ENCODE measurements at places on chromosomes 6 and 20.

DNA sequence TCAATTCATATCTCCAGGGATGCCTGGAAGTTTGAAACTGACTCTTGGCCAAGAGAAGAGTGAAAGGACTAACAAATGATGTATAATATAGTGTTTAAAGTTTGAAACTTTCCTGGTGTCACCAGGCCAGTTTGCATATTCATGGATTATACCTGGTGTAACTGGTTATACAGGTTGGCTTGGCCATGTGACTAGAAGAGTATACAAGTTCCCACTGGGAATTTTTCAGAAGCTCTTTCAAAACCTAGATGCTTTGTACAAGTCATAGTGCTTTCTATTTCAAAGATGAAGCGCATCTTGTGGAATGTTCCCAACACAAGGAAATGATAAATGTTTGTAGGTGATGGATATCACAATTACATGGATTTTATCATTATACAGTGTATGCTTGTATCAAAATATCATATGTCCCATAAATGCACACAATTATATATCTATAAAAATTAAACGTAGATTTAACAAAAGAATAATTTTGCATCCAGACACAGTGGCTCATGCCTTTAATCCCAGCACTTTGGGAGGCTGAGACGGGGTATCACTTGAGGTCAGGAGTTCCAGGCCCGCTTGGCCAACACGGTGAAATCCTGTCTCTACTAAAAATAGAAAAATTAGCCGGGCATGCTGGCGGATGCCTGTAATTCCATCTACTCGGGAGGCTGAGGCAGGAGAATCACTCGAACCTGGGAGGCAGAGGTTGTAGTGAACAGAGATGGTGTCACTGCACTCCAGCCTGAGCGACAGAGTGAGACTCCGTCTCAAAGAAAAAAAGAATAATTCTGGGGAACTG, 1420.2 kb downstream of the GRIK2 start:
- no peaks in the 10 kb centered on the region for H3K4me1 ChIP-seq
- H3K36me3 ChIP-seq: no peaks in the 10 kb centered on the region
- no peaks in the 10 kb centered on the region for H3K27me3 ChIP-seq
- no peak overlapping the region for H3K4me3 ChIP-seq
- no peak for DNase-seq

- no peak overlapping the region for H3K4me3 ChIP-seq
- H3K27ac ChIP-seq: no peak overlapping the region
- peaks cover 98% of the 10 kb centered on the region for H3K27me3 ChIP-seq
- DNase-seq: no peak
Observed at GRCh38 chr6:28537509-28538140, 11.9 kb downstream of the GPX5 start.

DNA sequence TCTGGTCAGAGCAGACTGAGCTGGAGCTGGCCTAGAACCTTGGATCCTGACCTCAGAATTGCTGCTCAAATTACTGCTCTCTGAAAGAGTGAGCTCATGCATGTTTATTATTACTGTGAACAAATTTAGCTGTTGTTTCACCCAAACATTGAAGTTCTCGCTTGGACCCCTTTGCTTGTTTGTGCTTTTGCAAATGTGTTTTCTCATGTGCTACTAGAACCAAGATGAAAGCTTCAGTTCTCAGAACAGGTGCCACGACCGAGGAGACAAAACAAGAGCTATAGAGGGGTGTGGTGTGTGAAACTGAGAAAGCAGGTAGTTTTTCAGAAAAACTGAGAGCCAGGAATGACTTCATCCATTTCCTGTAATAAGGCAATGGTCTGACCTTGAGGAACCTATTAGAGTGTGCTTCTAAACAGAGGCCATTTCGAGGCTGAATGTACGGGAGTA, 50.0 kb upstream of the ESR1 start:
- H3K4me1 ChIP-seq: no peaks in the 10 kb centered on the region
- peak overlapping the region; percentile 9 for H3K27ac ChIP-seq
- DNase-seq: no peak
- no peak overlapping the region for H3K4me3 ChIP-seq
- no peaks in the 10 kb centered on the region for H3K27me3 ChIP-seq

GRCh38 chr20:44431502-44432234, 44.0 kb upstream of the TTPAL start:
- DNase-seq: no peak
- H3K4me1 ChIP-seq: no peaks in the 10 kb centered on the region
- no peak overlapping the region for H3K4me3 ChIP-seq
- H3K27me3 ChIP-seq: peaks cover 55% of the 10 kb centered on the region
- no peaks in the 10 kb centered on the region for H3K36me3 ChIP-seq

DNA sequence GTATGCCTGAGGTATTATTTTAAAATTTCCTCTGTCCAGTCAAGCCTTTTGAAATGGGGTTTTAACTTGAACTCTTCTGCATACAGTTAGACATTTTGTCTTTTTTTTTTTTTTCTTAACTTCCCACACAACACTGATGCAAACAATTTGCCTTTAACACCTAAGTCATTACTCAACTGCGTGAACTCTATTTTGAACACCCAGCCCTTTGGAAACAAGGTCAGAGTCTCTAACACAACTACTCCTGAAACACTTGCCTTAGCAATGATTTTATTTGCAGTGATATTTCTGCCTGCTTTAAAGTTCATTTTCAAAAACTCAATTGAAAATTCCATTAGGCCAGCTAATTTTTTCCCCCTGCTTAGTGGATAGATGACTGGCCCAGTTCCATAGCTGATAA, 24.2 kb downstream of the GLYATL3 start:
- H3K4me1 ChIP-seq: no peaks in the 10 kb centered on the region
- H3K4me3 ChIP-seq: no peak overlapping the region
- H3K36me3 ChIP-seq: no peaks in the 10 kb centered on the region

GRCh38 chr6:85674604-85675003, 31.9 kb upstream of the SYNCRIP start:
- H3K27ac ChIP-seq: no peak overlapping the region
- peaks cover 74% of the 10 kb centered on the region for H3K4me1 ChIP-seq
- H3K27me3 ChIP-seq: no peaks in the 10 kb centered on the region
- DNase-seq: no peak

DNA sequence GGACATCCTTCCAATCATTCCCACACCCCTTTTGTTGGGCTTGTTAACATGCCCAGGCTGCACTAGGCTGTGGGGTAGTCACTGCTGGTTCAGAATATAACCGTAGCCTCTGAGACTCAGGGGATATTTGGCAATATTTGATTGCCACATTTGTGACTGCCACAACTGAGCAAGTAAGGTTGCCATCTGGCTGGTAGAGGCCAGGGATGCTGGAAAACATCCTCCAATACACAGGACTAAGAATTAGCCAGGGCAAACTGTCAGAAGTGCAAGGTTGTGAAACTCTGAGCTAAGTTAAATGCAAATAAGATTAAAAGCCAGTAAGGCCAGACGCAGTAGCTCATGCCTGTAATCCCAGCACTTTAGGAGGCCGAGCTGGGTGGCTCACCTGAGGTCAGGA, 112.0 kb downstream of the ZMYND8 start:
- H3K4me1 ChIP-seq: peaks cover 22% of the 10 kb centered on the region
- no peak overlapping the region for H3K4me3 ChIP-seq

DNA sequence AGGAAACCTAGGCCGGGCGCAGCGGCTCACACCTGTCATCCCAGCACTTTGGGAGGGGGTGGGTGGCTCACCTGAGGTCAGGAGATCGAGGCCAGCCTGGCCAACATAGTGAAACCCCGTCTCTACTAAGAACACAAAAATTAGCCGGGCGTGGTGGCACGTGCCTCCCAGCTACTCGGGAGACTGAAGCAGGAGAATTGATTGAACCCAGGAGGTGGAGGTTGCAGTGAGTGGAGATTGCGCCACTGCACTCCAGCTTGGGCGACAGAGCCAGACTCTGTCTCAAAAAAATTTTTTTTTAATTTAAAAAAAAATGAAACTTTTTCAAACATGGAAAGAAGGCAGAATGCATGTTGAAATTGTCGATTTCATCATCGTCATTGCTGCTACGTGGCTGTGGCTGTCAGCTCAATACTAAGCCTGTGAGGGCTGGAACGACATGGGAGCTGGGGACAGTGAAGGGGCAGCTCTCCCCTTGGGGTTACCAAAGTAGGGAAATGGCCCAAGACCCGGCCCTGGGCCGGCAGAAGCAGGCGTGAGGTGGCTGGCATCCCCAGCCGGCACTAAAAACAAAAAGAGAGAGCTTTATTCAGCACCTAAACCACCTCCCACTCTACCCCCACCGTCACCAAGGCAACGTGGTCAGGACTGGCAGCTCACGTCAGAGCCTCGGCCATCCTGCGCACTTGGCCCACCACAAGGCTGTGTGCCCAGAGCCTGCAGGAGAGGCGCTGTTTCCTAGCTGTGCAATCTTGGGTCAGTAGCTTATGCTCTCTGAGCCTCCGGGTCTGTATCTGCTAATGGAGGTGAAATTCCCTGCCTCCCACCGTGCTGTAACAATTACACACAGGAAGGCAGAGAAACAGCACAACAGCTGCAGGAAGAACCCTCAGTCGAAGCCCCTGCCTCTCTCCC, 30.8 kb downstream of the AGPAT4 start:
- H3K4me1 ChIP-seq: no peaks in the 10 kb centered on the region
- DNase-seq: no peak
- H3K27ac ChIP-seq: no peak overlapping the region
- H3K4me3 ChIP-seq: no peak overlapping the region
- H3K27me3 ChIP-seq: no peaks in the 10 kb centered on the region
- no peaks in the 10 kb centered on the region for H3K36me3 ChIP-seq

- DNase-seq: no peak
- H3K4me3 ChIP-seq: no peak overlapping the region
- peak overlapping the region; percentile 90 for H3K27ac ChIP-seq
- H3K4me1 ChIP-seq: peaks cover 76% of the 10 kb centered on the region
- H3K27me3 ChIP-seq: no peaks in the 10 kb centered on the region
Observed at GRCh38 chr20:38129893-38130609, 35.0 kb downstream of the TGM2 start.

DNA sequence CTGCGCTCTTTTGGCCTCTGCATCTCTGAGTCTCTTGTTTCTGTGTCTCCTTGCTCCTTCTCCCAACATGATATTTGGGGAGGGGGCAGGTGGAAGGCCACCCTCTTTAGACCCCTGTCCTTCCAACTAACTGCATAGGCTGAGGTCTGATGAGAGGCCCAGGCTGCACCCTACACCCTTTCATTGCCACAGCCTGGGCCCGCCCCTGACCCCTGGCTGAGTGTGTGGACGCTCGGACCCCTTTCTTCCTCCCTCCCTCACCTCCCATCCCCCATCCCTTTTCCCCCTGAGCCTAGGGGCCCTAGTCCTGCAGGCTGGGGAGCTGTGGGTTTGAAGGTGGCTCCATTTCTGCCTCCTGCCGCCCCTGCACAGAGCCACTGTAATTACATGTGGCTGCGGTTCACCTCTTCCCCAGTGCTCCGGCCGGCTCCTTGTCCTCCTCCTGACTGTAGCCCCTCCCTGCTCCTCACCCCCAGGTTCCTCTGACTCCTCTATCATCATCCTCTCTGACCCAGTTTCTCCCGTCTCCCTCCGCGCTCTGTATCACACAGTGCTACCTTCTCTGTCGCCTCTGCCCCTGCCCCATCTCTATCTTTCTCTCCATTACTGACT, 6.8 kb downstream of the MDFI start:
- H3K4me3 ChIP-seq: no peak overlapping the region
- no peak for DNase-seq
- no peaks in the 10 kb centered on the region for H3K4me1 ChIP-seq
- no peak overlapping the region for H3K27ac ChIP-seq
- H3K27me3 ChIP-seq: peaks cover 38% of the 10 kb centered on the region

DNA sequence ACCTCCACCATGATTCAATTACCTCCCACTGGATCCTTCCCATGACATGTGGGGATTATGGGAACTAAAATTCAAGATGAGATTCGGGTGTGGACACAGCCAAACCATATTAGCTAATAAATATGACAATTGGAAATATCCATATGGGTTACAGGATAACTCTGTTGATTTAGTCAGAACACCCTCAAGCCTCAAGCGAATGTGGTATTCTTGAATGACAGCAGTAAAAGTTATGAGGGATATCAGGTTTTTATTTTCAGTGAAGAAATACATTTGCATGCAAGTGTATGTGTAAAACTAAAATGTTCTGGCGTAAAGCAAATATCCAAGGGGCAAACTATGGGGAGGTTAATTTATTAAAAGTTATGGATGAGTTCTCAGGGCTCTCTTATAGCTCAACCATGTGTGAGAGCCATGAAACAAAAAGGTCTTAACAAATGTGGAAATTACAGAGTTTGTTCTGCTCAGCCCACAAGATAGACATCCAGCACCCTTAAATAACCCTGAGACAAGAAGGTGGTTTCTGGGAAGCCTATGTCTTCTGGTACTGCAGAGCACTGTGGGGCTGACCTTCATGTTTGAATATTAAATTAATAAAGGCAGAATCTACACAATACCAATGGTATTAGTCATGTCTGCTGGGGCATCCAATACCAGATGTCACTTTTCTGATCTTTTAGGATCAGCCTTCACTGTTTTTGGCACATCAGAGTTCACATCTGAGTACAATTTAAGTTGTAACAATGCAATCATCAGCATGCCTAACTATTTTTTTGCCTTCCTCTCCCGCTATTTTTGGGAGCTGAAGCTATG, 370.5 kb upstream of the RSPO3 start:
- no peak overlapping the region for H3K4me3 ChIP-seq
- no peak for DNase-seq
- no peaks in the 10 kb centered on the region for H3K4me1 ChIP-seq
- no peaks in the 10 kb centered on the region for H3K27me3 ChIP-seq
- no peaks in the 10 kb centered on the region for H3K36me3 ChIP-seq
- no peak overlapping the region for H3K27ac ChIP-seq

GRCh38 chr6:64411226-64411625, 775.6 kb downstream of the PHF3 start:
- H3K4me3 ChIP-seq: no peak overlapping the region
- DNase-seq: no peak

GRCh38 chr6:15522856-15523529, 139.8 kb downstream of the DTNBP1 start:
- peaks cover 67% of the 10 kb centered on the region for H3K36me3 ChIP-seq
- H3K27ac ChIP-seq: peak overlapping the region; percentile 47
- peaks cover 18% of the 10 kb centered on the region for H3K4me1 ChIP-seq
- DNase-seq: no peak
- H3K4me3 ChIP-seq: no peak overlapping the region

GRCh38 chr6:51842061-51842803, 245.2 kb downstream of the PKHD1 start:
- no peaks in the 10 kb centered on the region for H3K36me3 ChIP-seq
- no peak overlapping the region for H3K4me3 ChIP-seq
- no peak for DNase-seq
- peaks cover 23% of the 10 kb centered on the region for H3K27me3 ChIP-seq
- H3K27ac ChIP-seq: no peak overlapping the region

DNA sequence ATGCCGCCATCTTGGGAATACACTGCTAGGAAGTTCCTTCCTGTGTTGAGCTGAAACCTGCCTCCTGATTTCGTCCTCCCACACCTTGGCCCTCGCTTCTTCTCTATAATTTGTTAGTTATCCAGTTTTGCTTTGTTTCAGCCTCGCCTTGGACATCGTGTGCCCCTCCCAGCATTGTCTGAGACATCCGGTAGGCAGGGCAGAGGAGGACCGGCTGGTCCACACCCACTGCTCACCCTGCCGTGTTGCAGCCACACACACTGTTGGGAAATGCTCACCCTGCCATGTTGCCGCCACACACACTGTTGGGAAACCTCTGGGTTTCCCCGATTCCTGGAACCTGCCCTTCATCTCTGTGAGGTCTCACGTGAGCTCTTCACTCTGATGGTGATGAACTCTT, 105.1 kb downstream of the CDH4 start:
- H3K27me3 ChIP-seq: peaks cover 75% of the 10 kb centered on the region
- H3K4me3 ChIP-seq: no peak overlapping the region
- H3K36me3 ChIP-seq: no peaks in the 10 kb centered on the region
- H3K27ac ChIP-seq: no peak overlapping the region

GRCh38 chr6:106339334-106340029, 13.9 kb upstream of the ATG5 start:
- H3K36me3 ChIP-seq: no peaks in the 10 kb centered on the region
- H3K4me1 ChIP-seq: no peaks in the 10 kb centered on the region
- DNase-seq: no peak
- no peak overlapping the region for H3K4me3 ChIP-seq
